ENCODE measurements at places on chromosomes 12 and 14. TPM values are rescaled to one million over a fixed set of nuclear protein-coding genes. Genes with fewer than 3 reads are reported as not detected.

GRCh38 chr12:88544991-88545980 lies 35.0 kb downstream of the KITLG start:
- no peak for DNase-seq
- no peaks in the 10 kb centered on the region for H3K27me3 ChIP-seq
- H3K4me1 ChIP-seq, result no peaks in the 10 kb centered on the region

DNA sequence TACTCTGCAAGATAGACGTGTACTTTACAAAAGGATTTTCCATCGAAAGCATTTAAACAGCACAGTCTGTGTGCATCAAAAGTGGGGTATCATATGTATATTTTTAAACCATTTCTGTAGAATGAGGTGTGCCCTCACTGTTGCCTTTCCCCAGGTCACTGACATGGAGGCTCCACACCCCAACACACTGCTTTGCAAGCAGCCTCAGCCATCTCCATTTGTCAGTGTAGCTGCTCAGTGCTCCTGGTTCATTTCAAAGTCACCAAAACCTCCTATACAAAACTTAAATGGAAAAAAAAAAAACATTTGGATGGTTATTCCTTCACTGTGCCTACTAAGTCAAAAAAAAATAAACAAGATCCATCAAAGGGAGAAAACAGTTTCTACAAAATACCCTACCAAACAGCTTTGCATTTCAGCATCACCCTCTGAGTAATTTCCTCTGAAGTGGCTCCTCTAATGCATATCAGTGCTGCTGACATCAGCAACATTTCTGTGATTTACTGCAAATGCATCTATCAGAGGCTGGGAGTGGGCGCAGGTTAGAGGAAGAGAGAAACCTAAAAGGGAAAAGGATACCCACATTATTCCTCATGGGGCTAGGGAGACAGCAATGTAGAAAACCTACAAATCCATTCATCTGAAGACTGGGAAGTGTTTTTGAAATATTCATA lies 46.0 kb downstream of the KCNK10 start:
- H3K36me3 ChIP-seq, result no peaks in the 10 kb centered on the region
- H3K4me3 ChIP-seq, result no peak overlapping the region
- no peak overlapping the region for H3K27ac ChIP-seq

DNAJC22 gene
- not detected for total RNA-seq

DIO3 gene
- 19.5 TPM for total RNA-seq

ZC2HC1C gene
- total RNA-seq, result 0.78 TPM

DNA sequence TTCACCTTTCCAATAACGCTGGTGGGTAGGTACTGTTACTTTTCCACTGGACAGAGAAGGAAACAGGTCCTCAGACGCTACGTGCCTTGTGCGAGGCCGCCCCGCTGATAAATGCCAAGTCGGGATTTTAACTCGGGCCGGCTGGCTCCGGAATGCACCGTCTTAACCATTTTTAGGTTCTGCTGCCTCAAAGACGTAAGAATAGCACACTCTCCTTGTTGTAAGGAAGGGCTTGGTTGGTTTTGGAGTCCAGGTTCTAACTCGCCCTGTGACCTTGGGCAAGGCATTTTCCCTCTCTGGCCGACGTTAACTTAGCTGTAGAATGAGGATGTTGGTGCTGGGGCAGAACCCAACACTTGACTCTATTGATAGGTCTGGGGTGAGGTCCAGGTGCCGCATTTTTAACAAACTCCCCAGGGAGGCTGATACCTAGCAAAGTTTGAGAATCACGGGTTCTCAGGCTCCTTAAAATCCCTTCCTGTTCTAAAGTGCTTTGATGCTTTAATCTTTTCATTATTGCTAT lies 814 bp downstream of the ANKRD13A start:
- no peaks in the 10 kb centered on the region for H3K4me1 ChIP-seq
- H3K4me3 ChIP-seq, result peak overlapping the region; percentile 83
- H3K27me3 ChIP-seq, result no peaks in the 10 kb centered on the region
- no peak for DNase-seq
- no peaks in the 10 kb centered on the region for H3K36me3 ChIP-seq

C12orf50 gene
- total RNA-seq, result not detected

DNA sequence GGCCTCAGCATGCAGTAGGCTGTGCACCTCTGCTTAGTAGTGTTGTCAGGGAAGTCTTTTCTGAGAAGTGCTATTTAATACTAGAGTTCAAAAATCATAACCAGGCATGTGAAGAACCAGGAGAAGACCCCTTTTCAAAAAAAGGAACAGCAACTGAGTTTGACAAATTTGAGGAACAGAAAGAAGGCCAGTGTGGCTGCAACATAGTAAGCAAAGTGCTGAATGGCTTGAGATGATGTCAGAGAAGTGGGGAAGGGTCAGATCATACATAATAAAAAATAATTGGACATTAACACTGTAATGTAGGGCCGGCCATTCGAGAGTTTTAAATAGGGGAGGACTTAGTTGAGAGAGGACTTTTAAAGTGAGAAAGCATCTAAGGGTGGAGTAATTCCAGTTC lies 11.1 kb upstream of the CNTN1 start:
- H3K27ac ChIP-seq, result no peak overlapping the region
- no peaks in the 10 kb centered on the region for H3K36me3 ChIP-seq
- no peak overlapping the region for H3K4me3 ChIP-seq
- no peak for DNase-seq
- H3K27me3 ChIP-seq, result no peaks in the 10 kb centered on the region
- H3K4me1 ChIP-seq, result no peaks in the 10 kb centered on the region

- peaks cover 70% of the 10 kb centered on the region for H3K36me3 ChIP-seq
- peaks cover 63% of the 10 kb centered on the region for H3K4me1 ChIP-seq
- H3K27me3 ChIP-seq, result no peaks in the 10 kb centered on the region
- no peak overlapping the region for H3K4me3 ChIP-seq
- peak; percentile 52 for DNase-seq
These were observed 116.5 kb downstream of the RFLNA start for GRCh38 chr12:124411281-124411878.

OR6C2 gene
- total RNA-seq, result not detected

FSCB gene
- total RNA-seq, result 0.66 TPM

ACSS3 gene
- 78.1 TPM for total RNA-seq

ZNF641 gene
- total RNA-seq, result 32.4 TPM

DNA sequence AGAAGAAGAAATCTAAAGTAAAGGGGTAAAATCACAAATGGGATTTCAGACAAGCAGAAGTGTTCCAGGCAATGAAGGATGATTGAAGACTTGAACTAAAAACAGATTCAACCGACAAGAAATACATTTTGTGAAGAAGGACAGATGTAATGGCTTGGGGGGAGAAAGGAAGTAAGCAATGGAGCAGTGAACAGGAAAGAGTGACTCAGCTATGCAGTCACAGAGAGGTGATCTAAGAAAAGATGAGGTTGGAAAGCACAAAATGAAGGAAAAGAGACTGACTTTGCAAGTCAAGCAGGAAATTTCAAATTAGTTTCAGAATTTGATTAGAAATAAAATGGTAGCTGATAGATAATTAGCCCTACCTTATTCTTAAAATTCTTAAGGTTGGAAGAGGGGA lies 66.5 kb downstream of the PUS7L start:
- no peaks in the 10 kb centered on the region for H3K4me1 ChIP-seq
- no peak for DNase-seq
- no peaks in the 10 kb centered on the region for H3K27me3 ChIP-seq
- H3K4me3 ChIP-seq, result no peak overlapping the region
- no peaks in the 10 kb centered on the region for H3K36me3 ChIP-seq
- H3K27ac ChIP-seq, result no peak overlapping the region

OR4M1 gene
- not detected for total RNA-seq
